Right renal cortex interstitium (tissue), 3 donors: ENCODE measurements at places on chromosomes 3 and 15.

GRCh38 chr3:169600732-169601131, 62.8 kb downstream of the MECOM start:
- no peak for DNase-seq

DNA sequence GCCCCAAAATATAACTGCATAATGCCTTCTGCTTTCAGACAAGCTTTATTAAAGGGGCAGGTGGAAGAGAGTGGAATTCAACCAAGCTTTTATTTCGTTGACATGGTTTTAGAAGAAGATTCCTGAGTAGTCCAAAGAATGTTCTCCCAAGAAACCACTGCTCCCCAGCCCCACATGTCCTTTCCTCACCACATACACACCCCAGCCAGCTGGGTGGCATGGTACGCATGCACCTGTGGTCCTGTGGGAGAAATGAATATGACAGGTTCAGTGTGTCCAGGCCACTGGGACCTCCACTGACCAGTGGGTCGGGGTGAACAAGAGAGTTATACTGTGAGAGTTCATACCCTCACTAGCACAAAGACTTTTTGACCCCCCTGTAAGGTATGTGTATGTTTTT, 30.2 kb downstream of the ARID3B start:
- DNase-seq, result no peak

DNA sequence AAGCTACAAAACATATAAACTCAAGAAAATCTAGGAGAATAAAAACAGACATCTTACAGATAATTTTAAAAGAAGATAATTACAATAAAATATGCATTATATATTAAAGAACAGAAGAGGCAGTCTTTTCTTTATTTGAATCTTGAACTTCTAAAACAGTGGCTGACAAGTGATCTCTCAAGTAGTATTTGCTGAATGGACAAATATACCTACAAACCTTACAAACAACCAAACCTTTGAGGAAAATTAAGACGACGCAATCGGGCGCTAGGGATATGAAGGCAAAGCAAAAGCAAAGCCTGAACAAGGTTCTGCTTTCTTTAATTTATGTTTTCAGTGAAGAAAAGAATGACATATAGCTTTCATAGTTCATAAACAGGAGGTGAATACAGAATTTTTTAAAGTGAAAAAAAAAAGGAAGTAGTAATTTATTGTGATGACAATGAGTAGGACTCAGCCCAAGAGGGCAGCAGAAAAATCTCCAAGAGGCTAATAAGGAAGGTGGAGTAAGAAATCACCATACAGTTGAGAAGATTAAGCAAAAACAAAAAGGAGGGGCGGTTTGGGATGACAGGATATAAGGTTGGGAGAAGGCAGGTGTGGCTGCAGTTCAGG, 347.8 kb downstream of the TBC1D5 start:
- no peak for DNase-seq

- no peak for DNase-seq
Measured at GRCh38 chr3:147341727-147342126, 64.6 kb downstream of the ZIC4 start.

- DNase-seq, result no peak
Measured at GRCh38 chr3:20147361-20147760, 38.6 kb downstream of the SGO1 start.

DNA sequence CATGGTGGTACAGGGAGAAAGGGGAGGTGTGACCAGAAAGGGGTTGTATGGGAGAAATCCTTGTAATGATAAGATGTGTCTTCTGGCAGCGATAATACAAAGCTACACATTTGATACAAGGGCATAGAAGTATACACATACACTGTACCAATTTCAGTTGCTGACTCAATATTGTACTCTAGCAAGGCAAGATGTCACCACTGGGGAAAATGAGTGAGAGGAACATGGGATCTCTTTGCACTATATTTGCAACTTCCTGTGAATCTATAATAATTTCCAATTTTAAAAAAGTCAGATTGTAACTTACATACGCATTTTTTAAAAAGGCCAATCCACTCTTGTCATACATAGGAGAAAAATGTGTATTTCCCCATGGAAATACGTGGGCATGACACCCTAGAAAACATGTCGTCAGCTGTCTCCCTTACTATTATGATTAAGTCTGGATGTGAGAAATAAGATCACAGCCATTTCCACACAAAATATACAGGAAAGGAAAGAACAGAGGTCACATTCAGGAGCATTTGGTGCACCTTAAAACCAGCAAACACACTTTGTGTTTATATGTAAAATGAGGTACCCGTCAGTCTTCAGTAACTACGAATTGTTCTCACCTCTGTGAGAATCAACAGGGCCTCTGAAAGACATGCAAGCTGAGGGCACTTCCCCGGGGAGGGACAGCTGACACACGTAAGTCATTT, 22.9 kb downstream of the PRR23E start:
- DNase-seq, result no peak

DNA sequence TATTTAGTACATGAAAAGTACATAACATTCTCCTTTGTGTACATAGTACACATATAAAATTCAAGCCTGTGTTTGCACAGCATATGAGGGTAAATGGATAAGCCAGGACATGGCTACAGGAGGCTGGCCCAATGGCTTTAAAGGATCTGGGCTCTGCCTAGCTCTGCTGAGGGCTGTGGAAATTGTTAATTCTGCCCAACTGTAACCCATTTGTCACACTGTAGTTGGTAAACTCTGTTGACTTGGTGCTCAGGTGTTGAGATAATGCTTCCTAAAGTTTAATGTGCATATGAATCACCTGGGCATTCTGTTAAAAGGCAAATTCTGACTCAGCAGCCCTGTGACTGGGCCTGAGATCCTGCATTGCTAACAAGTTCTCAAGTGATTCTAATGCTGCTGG, 196.5 kb upstream of the ZPLD1 start:
- DNase-seq, result no peak

- DNase-seq, result no peak
Measured at GRCh38 chr15:41066516-41066915, 49.6 kb downstream of the INO80 start.

- no peak for DNase-seq
Measured at GRCh38 chr3:53342353-53342752, 5.0 kb downstream of the DCP1A start.

DNA sequence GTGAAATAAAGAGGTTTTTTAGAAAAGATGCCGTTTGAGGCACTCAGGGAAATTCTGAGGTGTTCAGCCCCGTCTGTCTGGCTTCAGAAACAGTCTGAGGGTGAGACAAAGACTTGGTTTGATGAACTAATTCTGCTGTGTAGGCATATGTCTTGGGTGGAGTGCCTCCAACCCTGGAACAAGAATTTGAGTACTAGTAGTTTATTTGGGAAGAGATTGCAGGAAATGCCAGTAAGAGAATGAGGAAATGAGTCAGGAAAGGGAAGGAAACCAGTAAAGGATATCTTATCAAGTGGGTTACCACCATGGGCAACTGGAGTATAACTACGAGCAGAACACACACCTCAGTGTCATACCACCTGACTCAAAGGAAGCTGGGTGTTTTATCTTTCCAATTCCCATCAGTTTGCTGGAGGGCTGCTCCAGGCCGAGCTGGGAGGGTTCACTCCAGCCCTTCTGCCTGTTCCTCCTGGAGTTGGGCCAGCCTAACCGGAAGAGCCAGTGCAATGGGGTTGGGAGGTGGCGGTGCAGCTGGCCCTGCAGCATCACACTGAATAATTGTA, 75.3 kb downstream of the TGFBR2 start:
- DNase-seq, result no peak

DNA sequence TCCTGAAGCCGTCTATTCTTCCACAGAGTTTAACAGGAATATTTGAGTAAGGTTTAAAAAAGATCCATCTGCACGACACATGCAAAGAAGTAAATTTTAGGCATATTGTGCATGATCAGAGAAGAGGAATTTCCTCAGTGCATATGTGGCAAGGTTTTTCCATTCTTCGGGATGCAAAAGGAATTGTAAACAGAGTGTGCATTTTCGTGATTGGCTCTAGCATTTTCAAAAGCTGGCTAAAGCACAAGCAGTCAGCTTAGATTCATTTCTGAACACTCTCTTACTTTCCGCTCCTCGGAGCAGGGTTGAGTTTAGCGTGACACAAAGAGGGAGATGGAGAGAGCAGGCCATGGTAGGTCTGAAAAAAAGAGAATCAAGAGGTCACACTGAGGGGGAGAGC, 128.2 kb downstream of the ADAMTS9 start:
- no peak for DNase-seq

GRCh38 chr15:69841113-69841828, 256.4 kb downstream of the TLE3 start:
- no peak for DNase-seq

GRCh38 chr3:8095724-8096123, 405.9 kb upstream of the LMCD1 start:
- no peak for DNase-seq

DNA sequence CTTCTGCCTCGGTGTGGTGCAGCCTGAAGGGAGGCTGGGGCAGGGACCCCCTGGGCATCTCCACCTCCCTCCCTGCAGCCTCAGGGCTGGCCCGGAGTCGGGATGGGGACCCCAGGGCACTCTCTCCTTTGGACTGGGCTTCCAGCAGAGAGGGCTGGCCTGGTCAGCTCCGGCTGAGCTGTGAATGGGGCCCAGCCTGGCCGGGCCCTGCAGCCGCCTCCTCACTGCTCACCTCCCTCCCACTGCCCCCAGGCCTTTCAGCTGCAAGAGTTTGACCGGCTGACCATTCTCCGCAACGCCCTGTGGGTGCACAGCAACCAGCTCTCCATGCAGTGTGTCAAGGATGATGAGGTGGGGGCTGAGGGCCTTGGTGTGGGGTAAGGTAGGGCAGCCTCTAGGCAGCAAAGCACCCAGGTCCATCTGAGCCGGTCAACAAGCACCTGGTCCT, 36.0 kb downstream of the PSTPIP1 start:
- DNase-seq, result no peak

GRCh38 chr3:71101626-71102025, 481.9 kb downstream of the FOXP1 start:
- no peak for DNase-seq

DNA sequence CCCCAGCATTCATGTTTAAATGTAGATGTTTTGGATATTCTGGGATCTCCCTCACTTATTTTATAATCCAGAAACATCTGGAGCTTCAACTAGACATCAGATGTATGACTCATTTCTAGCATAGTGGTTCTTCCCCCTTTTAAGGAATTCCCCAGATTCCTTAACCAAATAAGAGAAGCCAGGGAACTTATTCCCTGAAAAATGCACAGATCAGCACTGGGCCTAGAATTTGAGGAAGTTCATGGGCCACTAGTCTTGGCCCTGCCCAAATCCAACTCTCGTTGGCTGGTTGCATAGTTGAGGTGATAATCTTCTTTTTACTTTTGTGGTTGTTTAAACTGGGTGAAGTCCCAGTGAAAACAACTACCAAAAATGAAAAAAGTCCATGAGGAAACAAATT, 20.4 kb downstream of the RARRES1 start:
- no peak for DNase-seq

DNA sequence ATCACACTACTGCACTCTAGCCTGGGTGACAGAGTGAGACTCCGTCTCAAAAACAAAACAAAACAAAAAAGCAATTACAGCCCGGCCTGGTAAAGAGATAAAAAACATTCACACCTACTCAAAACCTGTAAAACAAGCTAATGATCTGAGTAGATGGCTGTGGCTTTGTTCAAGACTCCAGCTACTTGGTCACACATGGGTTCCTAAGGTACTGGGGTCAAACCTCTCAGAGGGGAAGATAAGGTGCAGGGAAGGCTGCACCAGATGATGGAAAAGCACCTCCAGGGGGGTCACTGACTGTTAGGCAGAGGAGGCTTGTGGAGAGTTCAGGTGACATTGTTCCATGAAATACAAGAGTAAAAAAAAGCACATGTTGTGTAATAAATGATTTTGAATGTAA, 450.2 kb upstream of the WNT5A start:
- DNase-seq, result no peak

DNA sequence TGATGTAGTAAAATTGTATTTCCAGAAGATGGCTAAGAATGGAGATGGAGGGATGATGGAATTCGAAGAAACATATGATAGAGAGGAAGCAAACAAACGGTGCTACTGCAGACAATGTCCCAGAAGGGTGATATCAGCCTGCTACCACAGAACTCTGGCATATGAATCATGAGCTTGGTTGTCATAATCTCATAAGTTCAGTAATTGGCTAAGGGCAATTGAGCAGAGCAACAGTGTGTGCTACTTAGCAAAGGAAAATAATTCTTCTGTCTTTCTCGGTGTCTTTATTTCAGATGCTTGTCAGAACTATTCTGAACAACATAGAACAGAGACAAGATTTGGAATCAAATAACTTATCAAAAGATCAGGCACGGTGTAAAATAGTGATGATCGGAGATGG, 407.3 kb downstream of the GBE1 start:
- DNase-seq, result no peak

GRCh38 chr15:48945386-48945785, 18.3 kb downstream of the SHC4 start:
- no peak for DNase-seq

- no peak for DNase-seq
Measured at GRCh38 chr15:96038650-96039049, 291.9 kb upstream of the NR2F2 start.

DNA sequence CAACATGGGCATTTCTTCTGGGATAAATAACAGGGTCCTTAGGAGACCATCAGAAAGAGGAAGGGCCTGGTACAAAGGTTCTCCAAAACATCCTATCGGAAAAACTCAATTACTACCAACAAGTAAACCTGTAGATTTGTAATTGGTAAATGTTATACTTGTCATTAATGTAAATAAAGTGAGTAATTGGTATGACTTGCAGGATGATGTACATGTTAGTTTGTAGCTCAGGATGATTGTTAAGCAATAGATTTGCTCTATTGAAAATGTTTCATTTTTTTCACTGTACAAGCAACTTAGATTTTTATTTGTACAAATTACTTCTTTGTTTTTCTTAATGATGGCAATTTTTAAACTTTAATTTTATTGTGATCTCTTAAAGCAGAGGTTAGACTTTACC, 3.8 kb upstream of the SCG5 start:
- DNase-seq, result no peak

DNA sequence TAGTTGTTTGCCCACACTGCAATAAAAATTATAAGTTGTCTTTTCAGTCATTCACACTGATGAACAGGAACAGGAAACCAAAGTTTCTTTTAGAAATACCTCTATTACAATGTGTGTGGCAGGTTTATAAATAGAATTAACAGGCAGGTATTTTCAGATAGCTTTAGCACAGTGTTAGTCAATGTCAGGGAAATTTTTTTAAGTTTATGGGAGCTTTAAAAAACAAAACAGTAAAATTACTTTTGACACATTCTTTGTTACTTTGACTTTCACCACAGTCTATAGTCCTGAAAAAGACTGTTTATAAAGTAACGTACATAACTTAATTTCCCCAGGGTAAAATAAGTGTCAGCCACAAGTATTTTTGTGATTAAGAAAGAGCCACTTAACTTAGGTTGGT, 38.1 kb downstream of the SERPINI1 start:
- DNase-seq, result no peak

DNA sequence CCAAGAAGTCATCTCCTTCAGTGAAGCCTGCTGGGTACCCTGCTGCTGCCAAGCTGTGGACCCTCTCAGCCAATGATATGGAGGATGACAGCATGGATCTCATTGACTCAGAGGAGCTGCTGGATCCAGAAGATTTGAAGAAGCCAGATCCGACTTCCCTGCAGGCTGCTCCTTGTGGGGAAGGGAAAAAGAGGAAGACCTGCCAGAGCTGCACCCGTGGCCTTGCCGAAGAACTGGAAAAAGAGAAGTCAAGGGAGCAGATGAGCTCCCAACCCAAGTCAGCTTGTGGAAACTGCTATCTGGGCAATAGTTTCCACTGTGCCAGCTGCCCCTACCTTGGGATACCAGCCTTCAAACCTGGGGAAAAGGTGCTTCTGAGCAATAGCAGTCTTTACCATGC, 13.7 kb upstream of the ANP32A start:
- no peak for DNase-seq
